ENCODE measurements at places on chromosomes 4 and X.

- DNase-seq = no peak
These were observed 245.2 kb upstream of the DIPK2B start for GRCh38 chrX:45445745-45446412.

DNA sequence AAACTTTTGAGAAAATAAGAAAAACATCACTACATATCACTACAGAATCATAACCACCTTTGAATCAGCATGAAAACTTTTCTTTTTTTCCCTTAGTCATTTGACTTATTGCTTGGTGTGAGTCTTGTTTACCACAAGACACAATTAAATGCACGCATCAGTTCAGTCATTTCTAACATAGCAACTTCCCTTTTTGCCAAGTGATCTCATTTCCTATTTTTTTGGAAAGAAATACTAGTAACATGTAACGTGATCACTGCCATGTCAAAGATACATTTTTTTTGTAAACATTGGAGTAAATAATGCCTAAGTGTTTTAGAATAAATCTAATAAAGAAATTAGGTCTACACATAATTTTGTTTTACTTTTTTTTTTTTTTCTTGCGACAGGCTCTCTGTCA is 5.1 kb upstream of the CXCL8 start:
- no peak for DNase-seq

DNA sequence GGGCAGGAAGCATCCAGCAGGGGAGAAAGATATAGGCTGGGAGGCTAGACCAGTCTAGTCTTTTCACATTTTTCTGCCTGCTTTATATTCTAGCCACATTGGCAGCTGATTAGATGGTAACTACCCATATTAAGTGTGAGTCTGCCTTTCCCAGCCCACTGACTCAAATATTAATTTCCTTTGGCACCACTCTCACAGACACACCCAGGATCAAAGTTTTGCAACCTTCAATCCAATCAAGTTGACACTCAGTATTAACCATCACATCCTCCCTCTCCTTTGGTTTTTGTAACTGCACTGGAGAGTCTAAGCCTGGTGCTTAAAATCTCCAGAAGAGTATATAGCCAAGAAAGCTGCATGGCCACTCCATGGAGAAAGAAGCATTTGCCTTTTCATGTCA is 560.4 kb downstream of the GRXCR1 start:
- no peak for DNase-seq

DNA sequence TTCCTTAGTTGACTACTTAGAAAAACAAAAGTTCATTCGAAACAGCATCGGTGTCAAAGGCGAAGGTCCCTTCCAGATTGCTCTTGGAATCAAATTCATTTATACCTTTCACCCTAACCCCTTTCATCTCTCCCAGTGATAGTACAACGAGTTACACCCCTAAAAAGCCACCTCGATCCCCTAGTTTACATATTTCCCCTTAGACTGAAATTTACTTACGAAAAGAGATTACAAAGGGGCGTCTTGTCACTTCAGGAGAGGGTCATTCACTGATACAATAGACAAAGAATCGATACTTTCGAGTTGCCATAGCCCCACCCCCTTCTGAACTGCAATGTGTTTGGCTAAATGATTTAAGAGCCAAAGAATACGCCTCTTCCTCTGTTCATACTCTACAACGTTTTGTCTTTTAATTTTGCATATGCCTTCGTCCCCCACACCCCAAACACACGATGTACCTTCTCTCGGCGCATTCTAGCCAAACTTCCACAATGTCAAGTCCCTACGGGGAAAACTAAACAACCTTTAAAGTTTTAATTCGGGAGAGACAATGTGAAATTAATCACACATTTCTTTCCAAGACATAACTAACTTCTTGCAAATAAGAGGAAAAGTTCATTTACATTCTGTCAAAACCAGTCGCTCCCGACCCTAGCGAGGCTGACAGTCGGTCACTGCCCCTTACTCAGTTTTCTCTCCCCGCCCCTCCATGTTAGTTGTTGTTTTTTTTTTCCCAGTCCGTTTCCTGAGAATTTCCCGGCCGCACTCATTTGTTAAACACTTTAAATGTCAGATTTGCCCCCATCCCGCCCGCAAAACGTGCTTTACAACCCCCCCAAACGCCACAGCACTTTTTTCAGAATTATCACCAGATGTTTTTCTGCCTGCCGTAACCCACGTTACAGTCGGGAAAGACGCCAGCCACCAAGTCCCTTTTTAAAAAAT is 88.6 kb downstream of the HPRT1 start:
- DNase-seq = no peak

DNA sequence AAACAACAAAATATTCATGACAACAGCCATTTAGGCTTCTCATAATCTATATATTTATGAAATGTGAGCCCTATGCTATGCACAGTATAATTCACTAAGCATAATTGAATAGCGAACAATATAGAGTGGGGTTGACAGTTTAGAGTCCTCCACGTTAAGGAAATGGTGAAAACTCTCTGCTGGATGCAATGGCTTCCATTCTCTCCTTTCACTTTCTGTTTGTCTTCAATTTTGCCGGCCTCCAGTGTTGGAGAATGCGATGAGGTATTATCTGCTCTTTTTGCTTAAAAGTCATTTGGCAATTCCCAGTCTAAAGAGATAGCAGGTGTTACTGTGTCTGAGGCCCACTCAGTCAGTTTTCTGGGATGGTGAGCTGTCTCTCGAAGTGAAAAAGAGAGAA is 52.1 kb downstream of the NPY5R start:
- DNase-seq = no peak

DNA sequence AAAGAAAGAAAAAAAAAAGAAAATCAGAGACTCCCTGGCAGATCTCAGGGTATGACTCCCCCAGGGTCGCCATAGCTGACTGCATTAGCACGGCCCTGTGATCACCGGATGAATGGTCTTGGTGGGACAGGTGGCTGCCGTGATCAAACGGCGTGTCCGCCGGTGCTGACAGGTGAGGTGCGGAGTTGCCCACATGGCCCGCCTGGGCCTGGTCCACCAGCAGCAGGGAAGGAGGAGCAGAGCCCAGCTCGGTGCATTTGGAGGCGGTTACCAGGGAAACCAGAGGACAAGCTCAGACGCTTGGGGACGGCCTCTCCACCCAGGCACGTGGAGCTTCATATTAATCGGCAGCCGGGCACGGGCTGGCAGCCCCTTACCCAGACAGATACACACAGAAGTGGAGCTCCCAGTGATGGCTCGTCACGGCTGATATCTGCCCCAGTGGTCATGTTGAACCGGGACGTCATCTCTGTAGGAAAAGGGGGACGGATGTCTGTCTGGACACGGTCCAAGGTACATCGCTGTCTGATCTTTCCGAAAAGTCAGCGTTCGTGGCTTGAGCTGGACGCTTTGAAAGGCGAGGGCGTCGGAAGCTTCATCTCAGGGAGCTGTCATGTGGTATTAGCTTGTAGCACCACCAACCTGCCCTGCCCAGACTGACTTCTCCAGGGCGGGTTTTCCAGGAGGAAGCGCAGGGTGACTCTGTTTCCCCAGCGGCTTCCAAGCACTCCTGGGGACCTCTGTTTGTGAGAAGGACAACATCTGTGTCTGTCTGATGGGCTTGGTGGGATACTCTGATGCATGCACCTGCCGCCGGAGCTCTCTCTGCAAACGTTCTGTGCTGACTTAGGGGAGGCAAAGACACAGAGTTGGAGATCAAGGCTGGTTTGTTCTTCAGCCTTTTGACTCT is 180.7 kb downstream of the CRLF2 start:
- DNase-seq = no peak

DNA sequence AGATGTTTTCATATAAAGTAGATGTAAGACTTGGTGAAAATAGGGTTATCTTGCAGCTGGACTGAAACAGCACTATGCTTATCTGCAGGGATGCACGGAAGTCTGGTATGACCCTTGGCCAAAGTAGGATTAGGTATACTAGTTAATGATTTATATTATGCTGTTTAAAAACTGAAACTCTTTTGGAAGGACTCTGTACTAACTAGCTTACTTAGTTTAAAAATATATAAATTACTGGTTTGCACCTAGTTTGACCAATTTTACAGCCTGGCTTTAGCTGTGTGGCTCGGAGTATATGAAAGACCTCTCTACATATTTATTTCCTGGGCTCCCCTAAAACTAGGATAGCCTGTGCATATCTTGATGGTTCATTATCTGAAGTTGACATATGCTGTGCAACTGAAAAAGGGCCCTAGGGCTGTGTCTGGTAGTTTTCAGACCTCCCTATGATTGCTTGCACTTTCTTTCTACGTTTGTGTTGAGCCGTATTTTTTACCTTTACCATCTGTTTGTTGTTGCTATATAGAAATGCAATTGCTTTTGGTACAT is 89.2 kb downstream of the TMEM144 start:
- no peak for DNase-seq

DNA sequence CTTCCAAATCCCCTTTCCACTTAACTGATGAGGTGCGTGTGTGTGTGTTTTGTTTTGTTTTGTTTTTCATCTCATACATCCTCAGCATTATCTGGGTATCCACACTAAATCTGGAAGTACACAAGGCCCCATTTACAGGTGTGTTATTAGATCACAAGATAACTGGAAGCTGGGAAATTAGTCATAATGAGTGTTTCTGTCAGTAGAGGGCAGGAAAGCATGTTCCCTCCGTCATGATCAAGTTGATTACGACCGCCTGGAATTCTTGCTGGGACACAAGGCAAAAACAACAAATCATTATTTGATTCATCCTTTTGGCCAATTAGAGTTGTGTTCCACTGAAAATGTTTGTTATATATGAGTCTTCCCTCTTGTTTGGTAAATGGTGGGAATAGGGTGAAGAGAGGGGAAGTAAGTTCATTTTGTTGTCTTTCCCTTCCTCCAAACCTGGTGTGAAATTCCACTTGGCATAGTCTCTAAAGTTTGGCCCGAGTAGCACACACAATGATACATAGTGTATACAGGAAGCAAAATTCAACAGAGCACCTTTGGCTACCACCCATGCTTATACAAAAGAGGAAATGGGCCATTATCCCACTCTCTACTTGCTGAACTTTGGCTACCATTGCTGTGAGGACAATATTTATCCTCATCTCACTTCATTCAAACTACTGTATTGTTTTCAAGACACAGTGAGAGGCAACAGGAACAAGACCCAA is 33.3 kb upstream of the TLL1 start:
- DNase-seq = no peak

Data from effector memory CD4-positive, alpha-beta T cell (primary cell).